ENCODE measurements at places on chromosomes 16 and 17.

DNA sequence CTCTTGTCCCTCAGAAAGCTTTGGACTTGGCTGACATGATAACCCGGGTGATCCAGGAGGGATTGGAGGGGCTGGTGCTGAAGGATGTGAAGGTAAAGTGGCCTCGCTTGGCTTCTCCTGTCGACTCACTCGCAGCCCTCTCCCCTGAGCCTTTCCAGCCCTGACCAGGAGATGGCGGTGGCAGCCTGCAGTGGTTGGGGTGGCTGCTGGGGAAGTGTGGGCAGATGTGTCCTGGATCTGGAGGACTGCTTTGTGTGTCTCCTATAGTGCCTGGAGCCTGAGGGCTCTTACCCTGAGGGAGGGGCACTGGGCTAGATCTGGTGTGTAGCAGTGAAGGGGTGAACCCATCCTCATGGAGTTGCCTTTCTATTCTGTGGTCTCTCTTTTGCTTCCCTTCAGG lies 17.9 kb downstream of the LIG3 start:
- DNase-seq: peak; percentile 63

DNA sequence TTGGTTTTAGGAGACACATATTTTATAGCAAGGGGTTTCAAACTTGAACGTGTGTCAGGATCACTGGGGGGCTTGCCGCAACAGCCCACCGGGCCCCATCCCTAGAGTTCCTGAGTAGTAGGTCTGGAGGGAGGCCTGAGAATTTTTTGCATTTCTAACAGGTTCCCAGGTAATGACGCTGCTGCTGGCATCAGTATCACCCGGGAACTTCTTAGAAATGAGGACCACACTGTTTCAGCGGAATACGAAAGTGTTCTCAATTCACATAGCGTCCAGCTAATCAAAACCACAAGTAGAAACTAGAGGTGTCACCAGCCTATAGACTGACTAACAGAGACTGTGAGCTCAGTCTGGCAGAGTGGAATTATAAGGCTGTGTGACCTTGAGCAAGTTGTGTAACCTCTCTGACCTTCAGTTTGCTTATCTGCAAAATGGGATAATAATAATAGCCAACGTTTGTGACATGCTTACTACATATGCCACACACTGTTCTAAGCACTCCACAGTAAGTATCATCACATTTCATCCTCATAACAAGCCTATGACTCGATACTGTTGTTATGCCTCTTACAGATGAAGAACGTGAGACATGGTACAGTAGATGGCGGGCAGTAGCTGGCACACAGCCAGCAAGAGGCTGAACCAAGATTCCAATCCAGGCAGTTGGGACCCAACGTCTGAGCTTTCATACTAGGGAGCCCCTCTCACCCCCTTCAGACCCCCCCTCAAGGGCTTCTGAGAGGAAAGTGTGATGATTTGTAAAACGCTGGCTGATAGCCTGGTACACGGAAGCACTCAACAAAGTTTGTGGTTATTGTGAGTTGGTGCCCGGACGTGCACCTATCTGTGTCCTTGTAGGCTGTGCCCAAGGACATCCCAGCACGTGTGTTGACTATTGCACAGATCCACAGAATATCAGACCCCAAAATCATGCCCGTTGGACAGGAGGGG lies 4.6 kb upstream of the ICAM2 start:
- DNase-seq: no peak

- DNase-seq: peak; percentile 83
Observed at GRCh38 chr17:77404812-77405581, 264.2 kb downstream of the SEC14L1 start.

- DNase-seq: peak; percentile 82
Observed at GRCh38 chr17:35605678-35606077, 18.6 kb downstream of the AP2B1 start.
